ENCODE measurements at places on chromosomes 2 and 18. TPM values are rescaled to one million over a fixed set of nuclear protein-coding genes. Genes with fewer than 3 reads are reported as not detected.

The ALPG gene
- total RNA-seq: not detected

DNA sequence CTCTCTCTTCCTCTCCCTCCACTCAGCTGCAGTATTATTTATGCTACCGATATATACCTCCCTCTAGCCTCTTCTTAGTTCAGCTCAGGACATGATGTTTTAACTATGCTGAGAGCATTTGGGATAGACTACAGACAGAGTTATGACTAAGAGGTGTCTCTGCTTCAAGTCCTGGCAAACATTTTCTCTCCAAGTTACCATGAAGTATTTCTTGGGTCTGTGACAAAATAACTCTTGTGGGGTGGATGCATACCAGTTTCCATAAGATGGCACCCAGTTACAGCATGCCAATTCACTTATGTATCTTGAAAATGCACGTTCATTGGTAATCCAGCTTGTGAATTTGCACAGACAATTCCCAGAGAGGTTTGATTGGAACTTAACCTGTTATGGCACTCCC is 737.6 kb downstream of the SLC4A3 start:
- no peak for DNase-seq

The ST3GAL5 gene
- 7.7 TPM for total RNA-seq

The C2orf72 gene
- 0.07 TPM for total RNA-seq

DNA sequence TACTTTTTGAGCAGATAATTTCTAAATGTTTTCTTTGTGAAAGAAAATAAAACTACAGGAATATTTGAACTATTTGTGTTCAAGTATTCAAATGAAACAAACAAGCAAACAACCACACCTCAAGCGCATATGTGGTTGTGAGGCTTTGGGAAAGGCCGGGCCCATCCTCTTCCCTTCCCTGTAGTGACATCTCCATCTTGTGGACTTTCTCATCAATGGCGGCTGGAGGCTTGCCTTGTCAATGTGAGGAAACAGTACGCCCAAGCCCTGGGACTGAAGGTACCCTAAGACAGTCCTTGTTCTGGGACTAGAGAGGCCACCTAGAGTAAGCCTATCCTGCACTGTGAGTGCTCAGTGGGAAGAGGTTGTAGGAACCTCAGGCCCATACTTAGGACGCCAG is 166.8 kb downstream of the TPGS2 start:
- no peak for DNase-seq

DNA sequence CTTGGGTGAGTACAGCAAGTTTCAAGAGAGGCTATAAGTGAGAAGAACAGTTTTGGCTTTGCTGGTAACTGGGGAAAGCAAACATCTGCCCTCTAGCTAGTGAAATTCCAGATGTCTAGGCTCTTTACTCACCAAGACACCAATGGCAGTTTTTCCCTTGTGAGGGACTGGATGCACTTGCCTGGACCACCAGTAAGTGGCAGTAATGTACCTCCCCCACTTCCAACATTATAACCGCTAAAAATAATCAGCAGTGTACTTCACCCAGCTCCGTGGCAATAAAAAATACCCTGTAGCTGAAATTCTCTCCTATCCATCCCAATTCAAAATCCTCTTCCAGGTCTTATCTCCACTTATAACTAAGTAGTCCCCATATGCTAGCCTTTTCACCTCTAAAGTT is 383.9 kb downstream of the ARHGAP15 start:
- peak; percentile 19 for DNase-seq

DNA sequence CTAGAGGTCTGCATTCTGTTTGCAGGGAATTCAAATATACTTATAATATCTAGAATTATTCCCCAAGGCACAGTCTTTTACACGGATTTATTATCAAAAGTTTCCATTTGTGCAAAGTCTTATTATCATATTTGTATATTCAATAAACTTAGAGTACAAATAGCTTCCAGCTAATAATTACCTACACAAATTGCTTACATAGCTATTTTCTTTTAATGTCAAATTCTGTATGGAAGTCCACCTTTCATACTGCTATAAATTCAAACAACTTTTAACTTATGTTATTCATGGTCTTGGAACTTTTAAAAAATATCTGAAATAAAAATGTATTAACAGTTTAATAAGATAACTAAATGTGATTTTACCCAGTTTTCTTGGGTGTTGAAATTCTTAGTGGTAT is 13.1 kb downstream of the CHST9 start:
- DNase-seq: no peak

GRCh38 chr2:37391711-37392110 is 47.3 kb downstream of the QPCT start:
- DNase-seq: no peak

The PHOSPHO2 gene
- 3.4 TPM for total RNA-seq

All from left ventricle myocardium superior (tissue), 1 donor.